Large intestine (tissue), 12 donors: ENCODE measurements at places on chromosomes 1 and 21. TPM values are rescaled to one million over a fixed set of nuclear protein-coding genes. Genes with fewer than 3 reads are reported as not detected.
A peak's percentile ranks its signal among the peaks of the same experiment; 100 is the strongest.

MRPS14 gene
- 32.8 TPM for polyA plus RNA-seq

S100A2 gene
- polyA plus RNA-seq = 0.67 TPM

GRCh38 chr1:31618916-31619846, 1.7 kb downstream of the HCRTR1 start:
- DNase-seq = no peak

DNA sequence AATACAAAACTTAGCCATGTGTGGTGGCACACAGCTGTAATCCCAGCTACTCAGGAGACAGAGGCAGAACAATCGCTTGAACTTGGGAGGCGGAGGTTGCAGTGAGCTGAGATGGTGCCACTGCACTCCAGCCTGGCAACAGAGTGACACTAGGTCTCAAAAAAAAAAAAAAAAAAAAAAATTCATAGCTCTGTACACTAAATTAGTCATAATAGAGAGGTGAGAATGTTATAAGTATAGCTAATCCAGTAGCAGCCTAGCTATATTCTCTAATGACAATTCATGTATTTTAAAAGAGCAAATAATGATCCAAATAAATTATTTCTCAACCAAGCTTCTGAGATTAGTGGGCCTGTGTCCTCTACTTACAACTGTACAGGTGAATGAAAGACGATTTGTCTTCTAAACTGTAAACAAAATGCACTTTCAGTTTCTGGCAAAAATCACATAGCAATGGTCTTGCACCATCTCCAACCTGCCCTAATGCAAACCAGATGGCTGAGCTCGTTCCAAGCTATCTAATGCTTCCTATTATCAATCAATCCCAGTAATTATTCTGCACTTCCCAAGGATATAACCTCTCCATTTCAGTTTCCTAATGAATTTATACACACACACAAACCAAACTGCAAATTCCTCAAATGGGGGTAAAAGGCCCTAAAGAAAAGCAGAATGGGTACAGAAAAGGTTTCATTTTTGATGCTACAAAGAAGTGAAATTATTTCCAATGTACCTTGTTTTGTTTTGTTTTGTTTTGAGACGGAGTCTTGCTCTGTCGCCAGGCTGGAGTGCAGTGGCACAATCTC, 56.5 kb downstream of the GATAD2B start:
- DNase-seq = no peak

KNCN gene
- 0.18 TPM for polyA plus RNA-seq

MYOM3 gene
- polyA plus RNA-seq = 69.5 TPM

- no peak for DNase-seq
These were observed 1662.4 kb upstream of the B3GALT2 start for GRCh38 chr1:194848846-194849245.

- DNase-seq = no peak
These were observed 20.4 kb upstream of the LAMC1 start for GRCh38 chr1:183002797-183003196.

TRAF3IP3 gene
- polyA plus RNA-seq = 21.0 TPM

DNA sequence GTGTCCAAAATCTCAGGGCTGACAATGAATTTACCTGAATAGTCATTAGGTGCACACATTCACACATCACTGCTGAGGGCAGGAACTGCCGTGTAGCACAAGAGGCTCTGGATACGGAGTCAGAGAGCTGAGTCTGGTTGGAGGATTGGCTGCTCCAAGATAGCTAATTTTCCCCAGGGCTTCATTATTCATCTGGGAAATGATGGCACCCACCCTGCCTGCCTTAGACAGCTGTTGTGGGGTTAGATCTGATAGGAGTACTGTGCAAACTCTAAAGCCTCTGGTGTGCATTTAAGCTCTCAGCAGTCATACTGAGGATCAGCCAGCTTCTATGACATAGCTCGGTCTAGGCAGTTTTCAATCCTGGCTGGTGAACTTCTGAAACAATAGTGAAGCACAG, 67.0 kb downstream of the LMX1A start:
- DNase-seq = no peak

ETNK2 gene
- 34.3 TPM for polyA plus RNA-seq

- DNase-seq = no peak
These were observed 21.3 kb downstream of the UROD start for GRCh38 chr1:45033356-45033755.

DNA sequence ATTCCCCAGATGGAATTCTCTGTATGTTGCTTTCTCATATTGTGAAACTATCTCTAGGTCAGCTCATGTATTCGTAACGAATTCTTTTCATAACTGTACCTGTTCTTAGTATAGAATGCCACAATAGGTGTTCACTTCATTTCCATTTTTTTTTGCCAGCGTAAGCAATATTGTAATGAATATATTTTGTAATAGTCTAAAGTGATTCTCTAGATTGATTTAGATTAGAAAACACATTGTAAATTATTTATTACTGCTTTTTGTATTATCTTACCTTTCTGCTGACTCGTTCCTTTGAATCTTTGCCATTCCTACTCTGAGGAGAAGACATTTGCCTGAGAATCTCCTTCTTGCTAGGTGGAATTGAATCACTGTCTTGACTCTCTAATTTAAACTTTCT, 14.8 kb downstream of the PDC start:
- no peak for DNase-seq

DNA sequence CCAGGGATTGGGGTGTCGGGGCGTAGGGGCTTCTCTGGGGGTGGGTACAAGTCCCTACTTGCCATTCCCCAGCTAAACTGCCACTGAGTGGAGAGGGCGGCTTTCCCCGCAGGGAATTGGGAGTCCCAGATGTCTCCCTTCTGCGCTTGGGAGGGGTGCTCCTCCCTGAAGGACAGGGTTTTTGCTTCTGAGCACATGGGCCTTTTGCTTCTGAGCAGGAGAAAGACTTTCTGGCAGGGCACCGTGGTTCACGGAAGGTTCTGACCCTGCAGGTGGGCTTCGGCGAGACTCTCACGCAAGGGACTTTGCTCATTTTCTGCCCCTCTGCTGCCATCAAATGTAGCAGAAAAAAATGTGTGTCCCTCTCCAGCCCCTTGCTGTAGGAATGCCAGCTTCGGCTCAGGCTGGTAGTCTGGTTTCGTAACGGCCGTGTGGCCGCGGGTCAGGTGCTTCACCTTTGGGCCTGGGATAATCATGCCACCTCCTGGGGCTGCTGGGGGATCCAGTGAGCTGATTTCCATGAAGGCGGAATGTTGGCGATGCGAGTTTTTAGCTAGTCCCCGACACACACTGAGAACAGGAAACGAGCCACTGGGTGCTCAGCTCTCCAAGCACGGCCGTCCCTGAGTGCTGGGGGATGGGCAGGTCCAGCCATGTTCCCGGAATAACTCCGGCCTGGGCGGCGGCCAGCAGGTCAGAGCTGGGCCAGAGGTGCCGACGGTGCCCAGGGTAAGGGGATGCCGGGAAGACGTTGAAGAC, 364.0 kb downstream of the CAMTA1 start:
- DNase-seq = peak; percentile 20

DNA sequence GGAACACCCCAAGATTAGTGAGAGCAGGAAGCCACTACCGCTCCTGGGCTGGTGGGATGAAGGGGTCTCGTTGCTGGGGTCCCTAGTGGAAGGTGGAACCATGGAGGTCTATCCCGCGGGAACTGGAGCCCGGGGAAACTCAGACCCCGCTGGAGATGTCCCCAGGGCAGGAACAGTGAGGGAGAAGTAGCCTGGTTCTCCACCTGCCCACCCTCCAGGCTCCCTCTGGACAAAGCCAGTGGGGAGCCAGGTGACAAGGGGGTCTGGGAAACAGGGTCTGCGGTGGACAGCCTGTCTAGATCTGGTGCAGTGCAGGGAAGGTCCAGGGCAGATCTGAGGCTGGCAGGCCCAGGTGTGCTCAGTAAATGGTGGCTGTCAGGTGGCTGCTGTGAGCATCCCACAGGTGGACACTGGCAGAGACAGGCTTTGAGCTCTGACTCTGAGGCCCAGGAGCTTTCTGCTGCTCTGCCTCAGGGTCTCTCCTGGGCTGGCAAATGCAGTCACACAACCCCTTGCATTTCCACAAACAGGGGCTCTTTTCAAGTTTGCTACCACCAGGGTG, 88.0 kb upstream of the TLR5 start:
- DNase-seq = no peak

DNA sequence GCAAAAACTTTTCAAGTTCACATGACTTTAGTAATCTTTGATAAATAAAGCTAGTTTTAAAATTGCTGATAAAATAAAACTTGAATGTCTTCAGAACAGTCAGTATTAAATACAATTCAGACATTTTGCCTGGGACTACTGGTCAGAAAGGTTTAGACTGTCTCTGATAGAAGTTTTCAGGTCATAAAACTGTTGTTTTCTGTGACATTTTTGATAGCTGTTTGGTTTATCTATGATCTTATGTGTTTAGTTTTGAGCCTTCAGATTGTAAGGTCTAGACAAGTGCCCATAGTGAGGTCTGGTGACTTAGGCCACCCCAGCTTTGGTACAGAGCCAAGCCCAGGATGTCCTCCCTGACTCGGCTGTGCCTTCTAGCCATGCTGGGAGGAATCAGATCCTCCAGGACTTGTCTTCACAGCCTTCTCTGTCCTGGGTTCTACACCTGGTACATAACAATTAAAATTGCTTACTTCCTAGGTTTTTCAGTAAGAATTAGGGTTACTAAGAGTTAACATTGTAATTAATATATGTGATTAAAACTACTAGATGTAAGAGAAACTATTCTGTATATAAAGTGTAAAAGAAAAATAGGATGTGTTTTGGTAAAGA, 15.1 kb upstream of the DNAH14 start:
- no peak for DNase-seq

LDLRAD1 gene
- polyA plus RNA-seq = 0.51 TPM
